ENCODE measurements at places on chromosomes 12 and 14. TPM values are rescaled to one million over a fixed set of nuclear protein-coding genes. Genes with fewer than 3 reads are reported as not detected.

The ERP27 gene
- total RNA-seq, result 0.18 TPM

The PPP1R3E gene
- total RNA-seq, result 8.3 TPM

The SLC6A13 gene
- total RNA-seq, result 1.3 TPM

DNA sequence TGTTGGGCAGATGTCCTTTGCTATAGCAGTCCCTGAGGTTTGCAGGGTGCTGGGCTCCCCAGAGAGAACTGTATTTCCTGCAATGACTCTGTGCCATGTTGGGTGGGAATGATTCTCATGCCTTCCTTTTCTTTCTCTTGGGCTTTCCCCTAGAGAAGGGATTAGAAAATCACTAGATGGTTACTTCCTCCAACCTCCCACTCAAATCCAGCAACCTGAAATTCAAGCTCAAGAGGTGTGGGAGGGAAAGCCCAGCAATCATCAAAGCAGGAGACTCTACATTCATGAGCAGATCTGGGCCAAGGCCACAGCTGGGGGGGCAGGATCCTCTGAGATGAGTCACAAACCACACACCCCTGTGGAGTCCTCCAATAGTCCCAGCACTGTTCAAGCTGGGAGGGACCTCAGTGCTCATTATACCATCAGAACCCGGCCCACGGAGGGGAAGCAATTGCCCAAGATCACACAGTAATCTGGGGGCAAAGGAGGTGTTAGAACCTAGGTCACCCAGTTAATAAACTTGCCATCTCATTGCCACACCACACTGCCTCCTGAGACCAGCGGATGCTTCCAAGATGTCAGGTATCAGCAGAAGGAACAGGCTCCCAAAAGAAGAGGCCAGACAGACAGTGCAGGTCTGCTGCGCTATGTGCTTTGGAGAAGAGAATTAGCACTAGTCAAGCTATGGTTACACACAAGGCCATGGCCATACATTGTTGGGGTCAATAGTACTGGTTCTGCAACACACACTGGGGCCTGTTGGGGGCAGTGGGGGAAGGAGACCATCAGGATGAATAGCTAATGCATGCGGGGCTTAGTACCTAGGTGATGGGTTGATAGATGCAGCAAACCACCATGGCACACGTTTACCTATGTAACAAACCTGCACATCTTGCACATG is 65.7 kb downstream of the TTC9 start:
- no peak for DNase-seq

DNA sequence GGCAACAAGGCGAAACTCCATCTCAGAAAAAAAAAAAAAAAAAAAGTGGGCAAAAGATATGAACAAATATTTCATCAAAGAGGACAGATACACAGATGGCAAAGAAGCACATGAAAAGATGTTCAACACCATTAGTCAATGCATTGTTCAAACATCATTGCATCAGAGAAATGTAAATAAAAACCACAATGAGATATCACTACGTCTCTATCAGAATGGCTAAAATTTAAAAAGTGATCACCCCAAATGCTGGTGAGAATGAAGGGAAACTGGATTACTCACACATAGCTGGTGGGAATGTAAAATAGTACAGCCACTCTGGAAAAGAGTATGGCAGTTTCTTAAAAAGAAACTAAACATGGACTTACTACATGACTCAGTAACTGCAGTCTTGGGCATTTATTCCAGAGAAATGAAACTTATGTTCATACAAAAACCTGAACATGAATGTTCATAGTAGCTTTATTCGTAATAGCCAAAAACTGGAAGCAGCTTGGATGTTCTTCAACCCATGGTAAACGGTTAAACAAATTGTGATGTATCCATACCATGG is 3.6 kb downstream of the L2HGDH start:
- no peak for DNase-seq

- no peak for DNase-seq
Measured at GRCh38 chr12:10690906-10691305, 17.1 kb upstream of the STYK1 start.

DNA sequence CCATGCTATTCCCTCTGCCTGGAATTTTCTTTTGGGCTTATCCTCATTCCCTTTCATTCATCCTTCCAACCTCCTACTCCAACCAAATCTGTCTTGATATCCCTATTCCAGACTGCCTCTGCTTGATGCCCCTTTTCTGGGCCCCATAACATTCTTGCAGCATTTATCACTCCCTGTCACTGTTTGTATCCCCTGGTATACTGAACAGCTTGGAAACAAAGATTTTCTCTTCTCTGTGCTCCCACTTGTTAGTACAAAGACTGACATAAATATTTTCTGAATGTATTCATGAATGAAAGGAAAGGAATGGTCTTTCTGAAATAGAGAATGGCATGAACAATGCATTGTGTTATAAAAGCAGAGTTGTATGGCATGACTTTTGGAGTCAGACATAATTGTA is 7.5 kb downstream of the IRAK4 start:
- no peak for DNase-seq

- DNase-seq, result no peak
Measured at GRCh38 chr12:12039897-12040296, 30.8 kb upstream of the BCL2L14 start.

- DNase-seq, result no peak
Measured at GRCh38 chr12:98908866-98909265, 263.8 kb downstream of the APAF1 start.

GRCh38 chr14:87894920-87895319 is 98.1 kb downstream of the GALC start:
- no peak for DNase-seq

DNA sequence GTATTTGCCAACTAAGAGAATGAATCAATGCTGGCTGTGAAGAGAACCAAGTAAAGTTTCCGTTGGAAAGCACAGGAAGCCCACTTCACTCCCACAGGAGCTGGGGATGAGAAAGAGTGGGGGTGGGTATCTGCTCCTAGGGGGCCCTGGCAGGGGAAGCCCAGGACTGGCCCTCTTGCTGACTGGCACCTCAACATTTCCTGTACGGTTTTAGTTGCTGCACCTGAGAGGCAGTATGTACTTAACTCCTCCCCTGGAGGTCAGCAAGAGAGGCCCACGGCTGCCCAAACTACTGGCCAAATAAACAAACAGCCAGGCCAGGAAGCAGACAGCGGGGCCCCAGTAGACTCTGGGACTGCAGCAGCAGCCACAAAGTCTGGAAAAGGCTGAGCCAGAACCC is 33.8 kb upstream of the VWF start:
- DNase-seq, result no peak
